ENCODE measurements at places on chromosomes 7 and 10. TPM values are rescaled to one million over a fixed set of nuclear protein-coding genes. Genes with fewer than 3 reads are reported as not detected.

Gene SMO
- total RNA-seq, result 3.2 TPM

Gene FRMD4A
- 14.1 TPM for total RNA-seq

Gene IGFBP3
- 33.7 TPM for total RNA-seq

Gene PSMC2
- 336 TPM for total RNA-seq

Gene HPSE2
- not detected for total RNA-seq

Gene ITIH5
- total RNA-seq, result 2.8 TPM

Gene TWNK
- 2.9 TPM for total RNA-seq

Gene RADIL
- total RNA-seq, result 1.3 TPM

Gene GIMAP4
- total RNA-seq, result 2.0 TPM

Gene TMEM213
- total RNA-seq, result not detected

Gene C10orf90
- not detected for total RNA-seq

Gene GIMAP6
- total RNA-seq, result 0.15 TPM

Gene PNLIPRP2
- total RNA-seq, result not detected

Gene ZFAND2A
- 10.6 TPM for total RNA-seq

Gene GGCT
- 19.8 TPM for total RNA-seq

Gene PIP
- not detected for total RNA-seq

Gene NDUFA5
- total RNA-seq, result 46.3 TPM

Gene CHAT
- not detected for total RNA-seq

Gene NODAL
- total RNA-seq, result not detected

Gene DMBT1
- under 0.01 TPM for total RNA-seq

Gene PDE1C
- total RNA-seq, result 0.50 TPM

Gene GSTK1
- total RNA-seq, result 155 TPM

Gene AKR1B1
- total RNA-seq, result 235 TPM

Gene TAF5
- total RNA-seq, result 3.8 TPM

Gene TUBAL3
- total RNA-seq, result not detected

Gene CHCHD2
- total RNA-seq, result 203 TPM

Gene ZNF282
- total RNA-seq, result 25.3 TPM

Gene CFAP69
- total RNA-seq, result 5.5 TPM

Data from smooth muscle cell of trachea (primary cell).